ENCODE measurements at places on chromosomes 1 and 21.

GRCh38 chr1:110196917-110197765 lies 13.0 kb upstream of the KCNC4 start:
- no peak overlapping the region for H3K27ac ChIP-seq
- no peak overlapping the region for H3K4me3 ChIP-seq
- peaks cover 2% of the 10 kb centered on the region for H3K4me1 ChIP-seq
- H3K27me3 ChIP-seq = no peaks in the 10 kb centered on the region

- H3K27me3 ChIP-seq = peaks cover 10% of the 10 kb centered on the region
- no peak overlapping the region for H3K27ac ChIP-seq
- DNase-seq = peak; percentile 24
- H3K4me3 ChIP-seq = no peak overlapping the region
- H3K4me1 ChIP-seq = no peaks in the 10 kb centered on the region
These were observed 16.9 kb upstream of the MTF2 start for GRCh38 chr1:93061895-93062792.

DNA sequence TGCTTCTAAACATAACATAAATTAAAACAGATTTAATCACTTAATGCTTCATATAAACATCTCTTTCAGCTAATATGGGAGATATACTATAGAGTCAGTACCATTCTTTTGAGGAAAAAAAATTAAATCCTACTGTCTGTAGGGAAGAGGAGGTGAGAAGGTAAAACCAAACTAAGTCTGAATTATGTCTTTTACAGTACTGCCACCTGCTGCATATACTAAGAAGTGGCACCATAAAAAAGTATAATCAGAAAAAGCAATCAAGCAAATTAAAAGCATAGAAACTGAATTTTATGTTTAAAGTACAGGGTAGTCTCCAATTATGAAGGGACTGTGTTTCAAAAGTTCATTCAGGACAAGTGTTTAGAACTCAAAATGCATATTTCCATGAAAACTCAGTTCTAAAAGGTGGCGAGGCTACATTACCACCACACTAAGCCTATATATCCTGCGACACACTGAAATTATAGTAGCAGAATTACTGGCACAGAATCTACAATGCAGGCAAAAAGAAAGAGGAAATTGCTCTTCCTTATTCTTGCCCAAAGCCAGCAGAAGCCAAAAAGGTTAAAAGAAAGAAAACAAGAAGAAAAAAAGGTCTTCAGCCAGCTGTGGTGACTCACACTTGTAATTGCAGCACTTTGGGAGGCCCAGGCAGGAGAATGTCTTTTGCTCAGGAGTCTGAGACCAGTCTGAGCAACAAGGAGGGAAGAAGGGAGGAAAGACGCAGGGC lies 9.0 kb downstream of the NSL1 start:
- H3K27ac ChIP-seq = no peak overlapping the region
- peaks cover 31% of the 10 kb centered on the region for H3K36me3 ChIP-seq
- peaks cover 12% of the 10 kb centered on the region for H3K4me1 ChIP-seq

GRCh38 chr1:239387304-239388158 lies 1.2 kb downstream of the CHRM3 start:
- H3K27me3 ChIP-seq = peaks cover 71% of the 10 kb centered on the region
- peak overlapping the region; percentile 79 for H3K4me3 ChIP-seq
- no peaks in the 10 kb centered on the region for H3K36me3 ChIP-seq
- H3K4me1 ChIP-seq = peaks cover 23% of the 10 kb centered on the region
- DNase-seq = peak; percentile 2
- no peak overlapping the region for H3K27ac ChIP-seq

DNA sequence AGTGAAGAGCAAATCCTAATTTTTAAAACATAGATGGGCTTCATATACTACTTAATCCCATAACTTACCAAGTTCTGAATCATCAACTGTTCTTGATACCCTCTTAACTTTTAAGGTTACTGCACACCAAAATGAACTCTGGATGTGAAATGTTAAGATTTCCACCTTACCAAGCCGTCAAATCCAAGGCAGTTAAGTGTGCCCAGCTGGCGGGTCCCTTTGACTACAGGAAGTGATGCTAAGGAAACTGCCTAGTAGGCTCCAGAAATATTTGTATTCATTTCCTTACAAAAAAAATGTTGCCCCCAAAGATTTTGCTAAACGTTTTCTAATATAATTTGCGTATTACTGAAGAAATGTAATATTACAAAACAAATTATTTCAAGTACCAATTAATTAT lies 10.7 kb downstream of the NRIP1 start:
- H3K4me3 ChIP-seq = no peak overlapping the region
- DNase-seq = no peak
- H3K4me1 ChIP-seq = peaks cover 93% of the 10 kb centered on the region
- no peaks in the 10 kb centered on the region for H3K27me3 ChIP-seq
- H3K36me3 ChIP-seq = no peaks in the 10 kb centered on the region

- peaks cover 4% of the 10 kb centered on the region for H3K36me3 ChIP-seq
- H3K27ac ChIP-seq = no peak overlapping the region
- H3K4me3 ChIP-seq = no peak overlapping the region
- H3K27me3 ChIP-seq = no peaks in the 10 kb centered on the region
- no peaks in the 10 kb centered on the region for H3K4me1 ChIP-seq
These were observed 92.6 kb upstream of the VAV3 start for GRCh38 chr1:108057541-108057940.

DNA sequence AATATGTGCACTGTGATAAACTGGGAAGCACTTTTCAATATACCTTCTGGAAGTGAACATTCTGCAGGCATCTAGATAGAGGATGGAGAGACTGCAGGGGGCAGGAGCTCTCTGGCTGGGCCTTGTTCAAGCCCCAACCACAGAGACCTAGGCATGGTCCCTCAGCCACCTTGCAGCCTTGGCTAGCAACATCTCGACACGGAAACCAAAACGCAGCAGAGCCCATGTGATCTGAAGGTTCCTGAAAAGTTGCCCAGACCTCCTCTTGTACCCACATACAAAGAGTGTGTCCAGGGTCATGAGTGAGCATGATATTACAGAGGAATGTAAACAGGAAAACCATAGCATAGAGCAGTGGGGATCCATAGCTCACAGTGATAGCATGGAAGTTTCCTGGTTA lies 33.1 kb upstream of the SAMD11 start:
- no peak overlapping the region for H3K4me3 ChIP-seq
- no peak for DNase-seq
- peaks cover 9% of the 10 kb centered on the region for H3K4me1 ChIP-seq
- H3K36me3 ChIP-seq = no peaks in the 10 kb centered on the region

- peak; percentile 29 for DNase-seq
- no peak overlapping the region for H3K4me3 ChIP-seq
- no peaks in the 10 kb centered on the region for H3K4me1 ChIP-seq
- peaks cover 51% of the 10 kb centered on the region for H3K27me3 ChIP-seq
- H3K36me3 ChIP-seq = no peaks in the 10 kb centered on the region
These were observed 30.0 kb downstream of the EPHA10 start for GRCh38 chr1:37734629-37735591.

DNA sequence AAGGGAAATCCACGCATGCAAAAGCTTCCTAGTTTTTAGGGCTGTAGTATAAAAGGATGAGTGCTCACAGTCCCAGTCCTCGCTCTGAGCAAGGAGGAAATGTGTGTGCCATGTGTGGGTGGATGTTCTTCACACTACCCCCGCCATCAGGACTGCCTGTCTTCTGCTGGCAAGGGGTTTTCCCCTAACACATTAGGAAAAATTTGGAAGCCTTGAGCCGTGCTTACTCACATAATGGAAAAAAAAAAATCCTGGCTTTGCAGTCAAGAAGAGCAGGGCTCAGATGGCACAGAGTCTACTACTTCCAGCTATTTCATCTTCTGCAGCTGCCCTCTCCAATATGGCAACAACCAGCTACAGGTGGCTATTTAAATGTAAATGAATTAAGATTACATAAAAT lies 363.1 kb downstream of the PLPP3 start:
- no peaks in the 10 kb centered on the region for H3K27me3 ChIP-seq
- H3K36me3 ChIP-seq = no peaks in the 10 kb centered on the region
- no peak for DNase-seq
- H3K27ac ChIP-seq = no peak overlapping the region
- no peak overlapping the region for H3K4me3 ChIP-seq

DNA sequence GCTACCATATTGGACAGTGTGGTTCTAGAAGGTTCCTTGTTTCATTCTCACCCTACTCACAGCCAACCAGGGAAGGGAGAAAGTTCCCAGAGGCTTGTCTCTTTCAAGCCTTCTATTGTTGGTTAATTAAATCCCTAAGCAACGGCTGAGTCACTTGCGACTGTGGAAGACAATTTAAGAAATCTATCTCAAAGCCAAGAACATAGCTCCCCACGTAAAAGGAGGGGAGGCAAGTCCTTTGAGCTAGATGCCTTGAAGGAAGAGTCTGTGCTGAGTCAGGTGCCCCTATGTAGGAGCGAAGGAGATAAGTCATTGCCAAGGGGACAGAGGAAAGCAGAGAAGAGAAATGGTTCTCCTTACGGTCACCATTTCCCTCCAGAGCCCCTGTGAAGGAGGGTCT lies 79.4 kb upstream of the PPP2R5A start:
- H3K27ac ChIP-seq = peak overlapping the region; percentile 15
- no peaks in the 10 kb centered on the region for H3K36me3 ChIP-seq
- H3K4me1 ChIP-seq = no peaks in the 10 kb centered on the region
- H3K4me3 ChIP-seq = no peak overlapping the region
- no peaks in the 10 kb centered on the region for H3K27me3 ChIP-seq

DNA sequence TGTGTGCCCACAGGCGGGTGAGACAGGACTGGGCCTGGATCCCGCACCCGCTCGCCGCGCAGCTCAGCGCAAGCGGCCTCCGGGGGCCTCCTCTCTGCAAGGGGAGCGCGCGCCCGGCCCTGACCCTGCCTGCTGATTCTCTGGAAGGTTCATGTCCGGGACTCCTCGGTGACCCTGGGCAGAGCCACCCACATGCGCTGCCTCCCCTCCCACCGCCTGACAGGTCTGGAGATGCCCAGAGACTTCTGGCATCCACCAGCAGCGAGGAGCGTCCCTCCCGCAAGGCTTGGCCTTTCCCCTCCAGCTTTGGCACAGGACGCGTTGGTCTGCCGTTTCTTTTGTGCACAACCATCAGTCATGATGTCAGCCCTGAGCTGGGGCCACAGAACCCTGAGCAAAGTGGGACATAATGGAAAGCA lies 42.0 kb upstream of the COL6A2 start:
- H3K4me1 ChIP-seq = peaks cover 79% of the 10 kb centered on the region
- H3K27me3 ChIP-seq = peaks cover 22% of the 10 kb centered on the region
- H3K27ac ChIP-seq = peak overlapping the region; percentile 75
- DNase-seq = no peak
- H3K36me3 ChIP-seq = peaks cover 2% of the 10 kb centered on the region
- peak overlapping the region; percentile 20 for H3K4me3 ChIP-seq

DNA sequence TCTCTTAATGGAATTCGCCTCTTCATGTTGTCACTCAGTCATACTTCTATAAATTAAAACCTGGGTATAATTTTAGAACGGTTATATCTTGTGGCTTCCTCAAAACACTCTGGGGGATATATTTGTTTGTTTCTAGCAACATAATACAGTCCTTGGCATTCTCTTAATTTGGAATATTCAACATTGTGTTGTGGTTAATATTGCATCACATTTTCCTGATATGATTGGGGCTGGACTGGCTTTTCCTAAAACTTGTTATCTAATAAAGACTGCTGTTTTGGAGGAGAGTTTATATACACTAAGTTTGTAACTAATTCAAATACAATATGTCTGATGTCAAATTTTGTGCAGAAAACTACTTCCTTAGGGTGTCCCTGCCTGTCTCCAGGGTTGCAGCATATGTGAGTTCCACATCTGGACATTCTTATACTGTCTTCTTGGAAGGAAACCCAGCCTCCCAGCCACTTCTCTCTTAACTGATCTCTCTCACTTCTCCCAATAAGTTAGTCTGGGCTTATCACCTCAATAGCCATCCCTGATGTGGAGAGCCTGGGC lies 892.6 kb downstream of the MRPL39 start:
- H3K27ac ChIP-seq = no peak overlapping the region
- no peak for DNase-seq
- no peaks in the 10 kb centered on the region for H3K36me3 ChIP-seq
- no peaks in the 10 kb centered on the region for H3K27me3 ChIP-seq

- H3K36me3 ChIP-seq = no peaks in the 10 kb centered on the region
- H3K4me1 ChIP-seq = peaks cover 17% of the 10 kb centered on the region
- no peak overlapping the region for H3K27ac ChIP-seq
These were observed 29.6 kb upstream of the ZNF326 start for GRCh38 chr1:89965193-89965768.

GRCh38 chr1:101356604-101357443 lies 120.0 kb downstream of the S1PR1 start:
- H3K4me1 ChIP-seq = peaks cover 13% of the 10 kb centered on the region
- no peaks in the 10 kb centered on the region for H3K36me3 ChIP-seq
- H3K4me3 ChIP-seq = no peak overlapping the region
- H3K27me3 ChIP-seq = peaks cover 2% of the 10 kb centered on the region
- H3K27ac ChIP-seq = no peak overlapping the region

- peaks cover 34% of the 10 kb centered on the region for H3K36me3 ChIP-seq
- no peaks in the 10 kb centered on the region for H3K27me3 ChIP-seq
- no peak overlapping the region for H3K27ac ChIP-seq
- no peak for DNase-seq
These were observed 5.8 kb downstream of the TRIM33 start for GRCh38 chr1:114505148-114505561.

DNA sequence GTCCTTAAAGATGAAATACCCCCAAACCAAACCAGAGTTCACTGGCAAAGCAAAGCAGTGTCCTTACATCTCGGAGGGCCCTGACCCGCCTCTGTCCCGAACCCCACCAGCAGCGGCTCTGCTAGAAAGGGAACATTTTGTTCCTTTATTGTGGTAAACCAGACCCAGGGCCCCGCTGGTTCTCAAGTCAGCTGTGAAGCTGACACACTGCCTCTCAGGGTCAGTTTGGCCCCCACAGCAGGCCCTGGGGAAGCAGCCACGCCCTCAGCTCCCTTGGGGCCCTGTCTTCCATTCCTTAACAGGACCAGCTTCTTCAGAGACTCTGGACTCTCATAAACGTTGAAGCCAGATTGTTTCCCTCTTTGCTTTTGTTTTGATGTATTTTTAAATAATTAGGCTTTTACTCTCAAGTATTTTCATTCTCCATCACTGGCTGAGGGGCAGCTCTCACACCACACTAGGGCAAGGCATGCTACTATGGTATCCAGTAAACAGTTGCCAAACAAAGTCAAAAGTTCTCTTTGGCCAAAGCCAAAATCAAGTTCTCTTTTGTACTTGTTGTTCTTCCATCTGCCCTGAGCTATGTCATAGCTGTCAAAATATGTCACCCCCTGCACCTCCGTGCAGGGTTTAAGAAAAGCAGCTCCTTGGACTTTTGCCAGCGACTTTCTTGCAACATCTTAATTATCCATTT lies 61.1 kb upstream of the ANGPTL1 start:
- H3K4me3 ChIP-seq = no peak overlapping the region
- H3K4me1 ChIP-seq = peaks cover 5% of the 10 kb centered on the region
- DNase-seq = no peak
- H3K36me3 ChIP-seq = no peaks in the 10 kb centered on the region

- peaks cover 4% of the 10 kb centered on the region for H3K27me3 ChIP-seq
- peaks cover 13% of the 10 kb centered on the region for H3K4me1 ChIP-seq
- H3K27ac ChIP-seq = no peak overlapping the region
- DNase-seq = no peak
- no peaks in the 10 kb centered on the region for H3K36me3 ChIP-seq
These were observed 355.8 kb upstream of the PTBP2 start for GRCh38 chr1:96365596-96366390.
